Activated CD8-positive, alpha-beta memory T cell treated with anti-CD3 and anti-CD28 coated beads, Interleukin-2, amount 10 ng/mL, durations not matched to agents 7 days and 5 days (primary cell): ENCODE measurements at places on chromosomes 11 and 22.

- no peak for DNase-seq
Measured at GRCh38 chr11:107882095-107882820, 23.7 kb upstream of the SLC35F2 start.

DNA sequence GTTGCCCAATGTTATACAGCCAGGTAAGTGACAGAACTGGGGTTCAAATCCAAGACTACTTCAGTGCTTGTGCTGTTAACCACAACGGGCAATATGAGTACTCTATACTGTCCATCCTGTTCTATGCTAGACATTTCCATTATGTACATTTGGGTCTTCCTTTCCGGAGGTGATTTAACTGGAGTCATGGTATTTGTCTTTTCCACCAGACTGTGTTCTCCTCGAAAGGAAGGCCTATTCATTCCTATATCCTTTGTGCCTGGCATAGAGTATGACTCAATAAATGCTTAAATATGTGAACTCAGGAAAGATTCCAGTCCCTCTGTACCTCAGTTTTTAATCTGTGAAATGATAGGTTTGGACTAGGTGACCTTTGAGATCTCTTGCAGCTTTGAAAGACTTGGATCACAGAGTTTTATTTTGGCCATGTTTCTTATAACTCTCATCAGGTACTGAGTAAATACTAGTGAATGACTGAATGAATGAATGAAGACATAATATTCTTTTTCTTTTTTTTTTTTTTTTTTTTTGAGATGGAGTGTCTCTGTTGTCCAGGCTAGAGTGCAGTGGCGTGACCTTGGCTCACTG lies 6.6 kb downstream of the RNF121 start:
- no peak for DNase-seq

GRCh38 chr11:14956111-14956510 lies 16.0 kb downstream of the CALCA start:
- DNase-seq, result no peak

DNA sequence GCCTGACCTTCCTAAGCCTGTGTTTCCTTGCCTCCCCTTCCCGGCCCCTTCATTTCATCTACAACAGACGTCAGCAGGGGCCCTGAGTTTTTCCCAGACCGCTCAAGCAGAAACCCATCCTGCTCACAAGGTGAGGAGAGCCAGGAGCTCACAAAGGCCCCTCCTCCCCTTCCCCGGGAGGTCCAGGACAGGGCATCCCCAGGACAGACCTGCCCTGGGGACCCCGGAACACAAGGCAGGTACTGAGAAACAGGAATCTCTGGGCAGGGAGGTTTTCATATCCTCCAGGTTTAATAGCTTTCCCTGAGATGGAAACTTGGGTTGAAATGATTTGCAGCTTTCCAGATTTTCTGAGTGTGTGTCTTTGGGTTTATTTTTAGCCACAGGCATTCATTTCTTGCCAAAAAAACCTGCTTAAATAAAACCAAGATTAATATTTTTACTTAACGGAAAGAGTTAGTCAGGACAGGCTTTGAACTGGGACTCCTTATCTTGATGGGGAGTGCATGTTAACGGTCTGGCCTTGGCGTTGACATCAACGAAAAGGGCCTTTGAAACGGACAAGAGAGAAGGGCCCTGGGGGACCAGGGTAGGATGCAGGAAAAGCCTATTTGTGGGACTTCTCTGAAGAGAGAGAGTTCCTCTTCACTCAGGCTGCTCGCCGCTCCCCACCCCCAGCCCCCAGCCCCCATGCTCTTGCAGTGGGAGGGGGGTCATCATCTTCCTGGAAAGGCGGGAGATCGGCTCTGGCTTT lies 38.5 kb downstream of the TIMP3 start:
- no peak for DNase-seq

- no peak for DNase-seq
Measured at GRCh38 chr11:43269254-43269918, 42.4 kb upstream of the API5 start.

GRCh38 chr22:32781695-32782094 lies 19.8 kb upstream of the TIMP3 start:
- DNase-seq, result no peak

- DNase-seq, result no peak
Measured at GRCh38 chr11:81237139-81237538, 1496.5 kb downstream of the FAM181B start.

GRCh38 chr11:32643526-32643925 lies 59.9 kb downstream of the EIF3M start:
- DNase-seq, result no peak

DNA sequence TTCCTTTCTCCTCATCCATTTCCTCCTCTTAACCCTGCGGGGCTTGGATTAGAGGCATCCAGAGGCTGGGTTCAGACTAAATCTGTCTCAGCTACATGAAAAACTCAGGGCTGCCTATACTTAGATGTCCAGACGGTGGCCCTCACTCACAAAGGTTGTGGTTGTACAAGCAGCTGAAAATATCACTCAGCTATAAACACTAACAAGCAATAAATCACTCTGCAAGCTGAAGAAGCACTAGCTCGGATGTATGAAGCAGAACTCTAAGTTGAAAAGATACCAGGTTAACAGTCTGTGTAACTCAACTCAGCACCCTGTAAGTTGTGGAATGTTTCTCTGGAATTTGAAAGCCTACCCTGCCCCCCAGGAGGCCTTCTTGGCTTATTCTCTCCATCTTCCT lies 82.9 kb downstream of the EXT2 start:
- DNase-seq, result no peak

GRCh38 chr11:34970480-34970879 lies 54.1 kb downstream of the PDHX start:
- no peak for DNase-seq

GRCh38 chr11:68838572-68838964 lies 3.1 kb downstream of the CPT1A start:
- DNase-seq, result peak; percentile 67

GRCh38 chr11:87438416-87438815 lies 400.7 kb downstream of the TMEM135 start:
- no peak for DNase-seq

- no peak for DNase-seq
Measured at GRCh38 chr11:69320756-69321741, 27.1 kb downstream of the MYEOV start.

DNA sequence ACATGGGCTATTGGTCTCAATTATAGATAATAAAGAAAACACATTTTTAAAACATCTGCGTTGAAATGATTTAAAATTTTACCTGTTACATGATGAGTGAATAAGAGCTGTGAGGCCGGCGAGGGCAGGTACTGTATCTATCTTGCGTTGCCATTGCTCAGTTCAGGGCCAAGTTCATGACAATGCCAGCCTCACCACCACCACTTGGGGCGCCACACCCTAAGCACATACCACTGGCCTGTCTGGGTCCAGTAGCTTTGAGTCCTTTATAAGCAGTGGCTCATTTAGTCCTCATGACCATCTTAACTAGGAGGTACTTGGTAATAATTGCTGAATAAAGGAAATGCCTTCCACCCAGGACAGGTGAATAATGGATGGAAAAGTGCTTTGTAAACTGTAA lies 14.5 kb upstream of the MB start:
- DNase-seq, result peak; percentile 56

DNA sequence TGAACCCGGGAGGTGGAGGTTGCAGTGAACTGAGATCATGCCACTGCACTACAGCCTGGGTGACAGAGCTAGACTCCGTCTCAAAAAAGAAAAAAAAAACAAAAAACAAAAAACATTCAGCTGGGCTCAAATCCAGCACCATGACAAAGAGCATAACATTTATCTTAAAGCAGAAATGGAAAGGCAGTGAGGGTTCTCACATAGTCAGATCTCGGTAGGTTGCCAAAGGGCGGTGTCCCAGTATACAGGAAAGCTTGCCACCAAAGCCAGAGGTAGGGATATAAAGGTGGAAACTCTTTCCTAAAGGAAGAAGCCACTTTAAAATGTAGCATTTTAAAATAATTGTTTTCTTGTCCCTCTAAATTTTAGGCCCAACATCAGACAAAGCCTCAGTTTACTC lies 22.4 kb upstream of the CAPRIN1 start:
- no peak for DNase-seq
